ENCODE measurements at places on chromosomes 6 and 20. TPM values are rescaled to one million over a fixed set of nuclear protein-coding genes. Genes with fewer than 3 reads are reported as not detected.
A peak's percentile ranks its signal among the peaks of the same experiment; 100 is the strongest.

DNA sequence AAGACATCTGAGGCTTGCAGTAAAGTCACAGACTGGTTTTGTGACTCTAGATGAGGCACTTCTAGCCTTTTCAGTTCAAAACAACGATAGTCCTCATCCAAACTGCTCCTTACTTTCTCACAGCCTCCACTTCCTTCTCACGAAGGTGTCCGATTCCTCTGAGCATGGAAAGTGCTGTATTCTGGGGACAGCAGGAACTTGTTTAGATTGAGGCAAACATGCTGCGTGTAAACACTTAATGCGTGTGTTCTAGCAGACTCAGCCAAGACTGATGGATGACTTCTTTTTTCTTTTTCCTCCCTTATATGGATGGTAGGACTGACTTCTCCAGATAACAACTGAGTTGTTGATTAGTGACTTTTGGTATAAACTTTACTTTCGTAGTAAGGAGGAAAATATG, 80.2 kb upstream of the PRDM1 start:
- DNase-seq = no peak

GRCh38 chr20:20442466-20442865, 74.6 kb downstream of the INSM1 start:
- DNase-seq = no peak

DNA sequence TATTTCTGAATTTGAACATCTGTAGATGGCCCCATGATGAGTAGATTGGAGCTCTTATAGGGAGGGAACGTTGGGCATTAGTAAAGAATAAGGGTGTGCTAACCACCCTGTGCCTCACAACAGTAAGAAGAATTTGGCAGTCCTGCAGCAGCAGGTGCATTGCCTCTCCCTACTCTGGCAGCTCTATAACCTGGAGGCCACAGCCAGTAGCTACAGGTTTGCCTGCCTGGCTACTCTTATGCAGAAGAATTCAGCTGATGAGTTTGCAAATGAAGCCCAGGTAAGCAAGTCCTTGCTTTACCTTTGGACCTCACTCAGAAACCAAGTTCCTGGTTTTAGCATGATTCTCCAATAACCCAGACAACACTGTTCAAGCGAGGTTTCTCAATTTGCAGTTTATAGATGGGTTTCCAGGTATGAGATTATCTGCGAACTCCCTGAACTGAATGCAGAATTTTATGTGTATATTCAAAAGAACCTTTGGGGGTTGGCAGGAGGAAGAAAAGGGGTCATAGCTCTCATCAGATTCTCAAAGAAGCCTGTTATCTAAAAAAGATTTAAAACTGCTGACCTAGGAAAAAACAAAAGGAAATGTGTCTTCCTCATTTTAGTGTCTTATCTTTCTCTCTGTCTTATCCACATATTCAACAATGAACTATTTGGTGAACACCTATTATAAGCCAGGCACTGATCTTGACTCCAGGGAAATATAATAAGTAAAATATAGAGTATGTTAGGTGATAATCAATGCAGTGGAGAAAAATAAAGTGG, 18.9 kb downstream of the TREML1 start:
- no peak for DNase-seq

GRCh38 chr6:18280084-18280483, 15.8 kb upstream of the DEK start:
- peak; percentile 4 for DNase-seq

The SLC52A3 gene
- polyA plus RNA-seq = 0.02 TPM

Measured in mammary epithelial cell (primary cell).